NCI-H69 (cell line): ENCODE measurements at places on chromosomes 3 and 15.

GRCh38 chr15:63950911-63951481 is 95.3 kb downstream of the DAPK2 start:
- DNase-seq: no peak

DNA sequence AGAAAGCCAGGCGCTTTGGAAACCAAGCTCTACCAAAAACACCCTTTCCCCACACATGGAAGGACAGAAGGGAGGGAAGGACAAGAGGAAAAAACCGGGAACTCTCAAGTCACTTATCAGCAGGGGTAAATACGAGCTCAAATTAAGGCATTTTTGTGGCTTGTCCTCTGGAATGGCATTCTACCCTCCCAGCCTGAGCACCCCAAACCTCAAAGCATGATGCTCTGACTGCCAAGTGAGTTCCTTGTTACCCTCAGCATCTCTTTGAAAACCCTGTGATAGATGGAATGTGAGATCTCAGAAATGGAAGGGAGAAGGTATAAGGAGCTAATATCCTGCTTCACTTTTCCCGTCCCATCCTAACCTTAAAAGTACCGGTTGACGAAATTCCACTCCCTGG is 8.1 kb upstream of the CSPG5 start:
- no peak for DNase-seq

- DNase-seq: peak; percentile 53
These were observed 111.0 kb upstream of the TRPM1 start for GRCh38 chr15:31212326-31213080.

- DNase-seq: no peak
These were observed 54.2 kb downstream of the NEK10 start for GRCh38 chr3:27315003-27315402.

GRCh38 chr15:92715758-92716157 is 60.2 kb upstream of the FAM174B start:
- no peak for DNase-seq

DNA sequence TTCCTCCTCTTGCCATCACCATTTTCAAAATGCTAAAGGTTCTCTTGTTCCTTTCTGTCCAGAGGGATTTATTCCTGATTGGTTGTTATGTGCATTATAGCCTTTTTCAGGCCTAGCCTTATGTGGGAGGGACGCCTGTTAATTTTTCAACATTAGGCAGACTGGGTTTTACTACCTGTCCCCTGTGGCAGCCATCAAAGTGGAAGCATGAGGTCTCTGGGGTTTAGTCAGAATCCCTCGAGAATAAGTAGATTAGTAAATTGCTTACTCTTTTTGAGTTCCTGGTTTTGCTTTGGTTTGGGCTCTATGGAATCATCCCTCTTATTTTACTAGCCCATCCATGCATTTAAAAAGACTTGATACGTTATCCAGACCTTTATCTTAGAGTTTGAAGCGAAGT is 32.4 kb downstream of the PAK2 start:
- peak; percentile 60 for DNase-seq

DNA sequence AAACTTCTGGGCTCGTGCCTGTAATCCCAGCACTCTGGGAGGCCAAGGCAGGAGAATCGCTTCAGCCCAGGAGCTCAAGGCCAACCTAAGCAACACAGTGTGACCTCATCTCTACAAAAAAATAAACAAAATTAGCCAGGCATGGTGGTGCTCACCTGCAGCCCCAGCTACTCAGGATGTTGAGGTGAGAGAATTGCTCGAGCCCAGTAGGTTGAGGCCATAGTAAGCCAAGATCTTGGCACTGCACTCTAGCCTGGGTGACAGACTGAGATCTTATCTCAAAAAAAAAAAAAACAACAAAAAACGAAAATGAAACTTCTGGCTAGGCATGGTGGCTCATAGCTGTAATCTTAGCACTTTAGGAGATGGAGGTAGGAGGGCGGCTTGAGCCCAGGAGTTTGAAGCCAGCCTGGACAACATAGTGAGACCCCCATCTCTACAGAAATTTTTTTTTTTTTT is 53.7 kb downstream of the PIK3CB start:
- no peak for DNase-seq

- peak; percentile 83 for DNase-seq
These were observed 148.6 kb downstream of the CNTN3 start for GRCh38 chr3:74465715-74466410.

DNA sequence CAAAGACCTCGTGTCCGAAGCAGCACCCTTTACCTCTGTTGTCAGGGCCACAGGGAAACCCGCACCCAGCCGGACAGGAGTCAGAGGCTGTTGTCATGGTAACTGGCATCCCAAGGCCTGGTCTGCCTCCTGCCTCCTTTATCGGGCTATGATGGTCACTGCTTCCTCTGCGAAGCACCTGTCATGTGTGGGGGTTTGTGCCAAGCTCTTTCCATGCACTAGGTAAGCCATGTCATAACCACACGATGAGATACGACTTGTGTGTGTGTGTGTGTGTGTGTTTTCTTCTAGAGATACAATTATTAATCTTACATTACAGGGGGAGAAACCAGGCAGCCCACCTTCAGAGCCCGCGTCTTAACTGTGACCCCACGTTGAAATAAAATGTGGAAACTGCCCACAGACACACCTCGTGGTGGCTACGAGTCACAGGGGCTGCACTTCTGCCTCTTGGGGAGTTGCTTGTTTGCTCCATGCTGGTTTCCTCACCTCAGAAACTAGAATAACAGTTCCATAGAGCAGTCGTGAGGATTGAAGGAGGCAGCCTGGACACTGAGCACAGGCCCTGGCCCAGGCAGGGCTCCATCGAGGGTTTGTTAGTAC is 18.0 kb downstream of the ZDHHC19 start:
- no peak for DNase-seq

GRCh38 chr3:194446172-194446571 is 40.6 kb downstream of the ATP13A3 start:
- no peak for DNase-seq

GRCh38 chr3:171563298-171563697 is 103.1 kb upstream of the TNIK start:
- no peak for DNase-seq

DNA sequence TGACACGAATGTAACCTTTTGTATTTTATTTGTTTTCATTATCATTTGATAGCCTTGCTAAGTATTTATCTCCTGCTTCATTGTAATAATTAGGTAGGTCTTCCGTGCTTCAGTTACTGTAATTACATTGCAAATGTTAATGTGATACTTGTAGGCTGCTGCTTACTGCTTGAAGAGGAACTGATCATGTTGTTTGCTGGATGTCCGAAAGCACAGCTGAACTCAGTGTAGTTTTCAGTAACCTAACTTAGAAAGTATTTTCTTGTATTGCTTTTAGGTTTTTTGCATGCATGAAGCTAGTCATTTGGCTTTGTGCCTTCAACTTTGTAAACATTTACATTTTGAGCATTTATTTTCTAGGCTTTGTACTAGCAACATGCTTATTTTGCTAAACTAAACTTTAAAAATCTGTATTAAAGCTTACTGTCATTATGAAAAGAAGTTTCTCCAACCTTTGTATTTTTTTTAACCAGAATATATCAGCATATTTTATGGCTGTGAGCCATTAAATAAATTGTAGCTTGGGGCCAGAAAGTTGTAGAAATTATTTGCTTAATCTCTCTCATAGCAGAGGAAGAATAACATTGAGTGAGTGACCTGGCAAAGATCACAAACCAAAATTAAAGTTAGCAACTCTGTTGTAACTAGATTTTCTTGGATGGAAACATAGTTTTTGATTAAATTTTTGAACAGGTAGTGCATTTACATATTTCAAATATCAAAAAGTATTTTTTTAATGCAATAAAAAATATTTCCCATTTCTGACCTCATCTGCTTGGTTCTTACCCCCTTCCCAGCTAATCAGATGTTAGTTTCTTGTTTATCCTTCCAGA is 30.7 kb downstream of the SACM1L start:
- DNase-seq: peak; percentile 2

DNA sequence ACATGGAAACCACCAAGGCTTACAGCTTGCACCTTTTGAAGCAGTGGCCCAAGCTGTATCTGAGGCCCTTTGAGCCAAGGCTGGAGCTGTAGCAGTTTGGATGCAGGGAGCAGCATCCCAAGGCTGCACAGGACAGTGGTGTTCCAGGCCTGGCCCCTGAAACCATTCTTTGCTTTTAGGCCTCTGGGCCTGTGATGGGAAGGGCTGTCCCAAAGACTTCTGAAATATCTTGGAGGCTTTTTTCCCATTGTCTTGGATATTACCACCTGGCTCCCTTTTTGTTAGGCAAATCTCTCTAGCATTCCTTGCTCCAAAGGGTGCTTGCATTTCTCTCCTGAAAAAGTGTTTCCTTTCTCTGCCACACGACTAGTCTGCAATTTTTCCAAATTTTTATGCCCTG is 302.8 kb upstream of the MDFIC2 start:
- no peak for DNase-seq

- no peak for DNase-seq
These were observed 7.9 kb upstream of the CAMK1 start for GRCh38 chr3:9777694-9778021.

DNA sequence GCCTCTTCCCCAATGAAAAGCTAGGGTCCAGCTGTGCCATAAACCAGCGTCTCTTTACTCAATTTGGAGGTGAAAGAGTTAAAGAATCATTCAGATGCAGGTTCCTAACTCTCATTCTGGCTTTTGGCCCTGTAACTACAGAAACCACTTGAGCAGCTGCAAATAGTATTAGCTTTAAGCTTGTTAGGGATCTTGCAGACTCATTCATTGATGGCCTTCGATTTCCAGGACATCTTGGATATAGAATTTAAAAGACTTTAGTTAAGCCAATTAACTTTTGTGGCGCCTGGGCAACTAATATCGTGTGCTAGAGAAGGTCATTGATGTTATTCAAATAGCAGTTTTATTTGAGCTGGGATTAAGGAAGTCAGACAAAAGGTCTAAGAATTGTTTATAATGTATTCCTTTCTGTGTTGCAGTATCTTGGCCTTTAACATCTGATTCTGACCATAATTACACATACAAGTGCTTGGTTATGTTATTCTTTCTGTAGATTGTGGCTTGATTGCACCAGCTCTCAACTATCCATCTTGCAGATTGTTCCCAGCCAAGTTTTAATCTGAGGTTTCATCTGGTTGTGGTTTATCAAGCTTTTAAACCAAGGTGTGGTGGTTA is 185.3 kb downstream of the CACNA2D3 start:
- DNase-seq: no peak

- no peak for DNase-seq
These were observed 115.1 kb downstream of the CDIN1 start for GRCh38 chr15:36694574-36694973.

DNA sequence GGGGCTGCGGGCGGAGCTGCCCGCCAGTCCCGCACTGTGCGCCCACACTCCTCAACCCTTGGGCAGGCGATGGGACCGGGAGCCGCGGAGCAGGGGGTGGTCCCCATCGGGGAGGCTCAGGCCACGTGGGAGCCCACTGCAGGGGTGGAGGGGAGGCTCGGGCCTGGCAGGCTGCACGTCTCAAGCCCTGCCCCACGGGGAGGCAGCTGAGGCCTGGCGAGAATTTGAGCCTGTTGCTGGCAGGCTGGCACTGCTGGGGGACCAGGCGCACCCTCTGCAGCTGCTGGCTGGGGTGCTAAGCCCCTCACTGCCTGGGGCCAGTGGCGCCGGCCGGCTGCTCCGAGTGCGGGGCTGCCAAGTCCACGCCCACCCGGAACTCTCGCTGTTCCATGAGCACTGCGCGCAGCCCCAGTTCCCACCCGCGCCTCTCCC is 34.3 kb downstream of the NKIRAS1 start:
- no peak for DNase-seq

DNA sequence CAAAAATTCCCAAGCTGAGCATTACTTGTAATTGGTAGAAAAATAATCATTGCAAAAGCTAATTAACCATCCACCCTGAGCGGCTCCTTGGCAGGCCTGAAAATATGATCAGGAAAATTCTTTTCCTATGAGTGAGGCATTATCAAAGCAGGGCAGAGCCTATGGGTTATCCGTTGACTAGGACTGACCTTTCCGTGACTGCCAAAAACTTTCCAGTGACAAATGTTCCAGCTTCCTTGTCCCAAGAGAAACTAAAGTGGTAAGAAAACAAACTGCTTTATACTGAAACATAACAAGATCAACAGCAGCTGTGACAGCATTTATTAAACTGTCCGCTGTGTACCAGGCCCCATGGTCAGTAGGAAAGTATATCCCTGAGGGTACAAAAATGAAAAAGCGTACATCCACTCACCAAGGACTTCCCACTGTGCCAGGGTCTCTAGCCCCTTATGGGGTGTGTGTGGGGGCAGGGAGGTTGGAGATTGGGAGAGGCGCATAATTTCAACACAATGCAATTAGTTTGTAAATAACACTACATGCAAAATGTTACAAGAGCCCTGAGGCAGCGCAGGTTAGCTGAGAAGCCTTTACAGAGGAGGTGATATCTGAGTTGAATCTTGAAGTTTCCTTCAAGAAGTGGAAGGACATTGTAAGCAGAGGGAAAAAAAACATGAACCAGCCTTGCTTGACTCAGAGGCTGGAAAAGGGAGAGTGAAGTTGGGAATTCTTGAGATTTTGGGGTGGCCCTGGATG is 8.5 kb downstream of the LIPC start:
- DNase-seq: no peak

- DNase-seq: no peak
These were observed 173.5 kb downstream of the TNIK start for GRCh38 chr3:171286580-171287249.

DNA sequence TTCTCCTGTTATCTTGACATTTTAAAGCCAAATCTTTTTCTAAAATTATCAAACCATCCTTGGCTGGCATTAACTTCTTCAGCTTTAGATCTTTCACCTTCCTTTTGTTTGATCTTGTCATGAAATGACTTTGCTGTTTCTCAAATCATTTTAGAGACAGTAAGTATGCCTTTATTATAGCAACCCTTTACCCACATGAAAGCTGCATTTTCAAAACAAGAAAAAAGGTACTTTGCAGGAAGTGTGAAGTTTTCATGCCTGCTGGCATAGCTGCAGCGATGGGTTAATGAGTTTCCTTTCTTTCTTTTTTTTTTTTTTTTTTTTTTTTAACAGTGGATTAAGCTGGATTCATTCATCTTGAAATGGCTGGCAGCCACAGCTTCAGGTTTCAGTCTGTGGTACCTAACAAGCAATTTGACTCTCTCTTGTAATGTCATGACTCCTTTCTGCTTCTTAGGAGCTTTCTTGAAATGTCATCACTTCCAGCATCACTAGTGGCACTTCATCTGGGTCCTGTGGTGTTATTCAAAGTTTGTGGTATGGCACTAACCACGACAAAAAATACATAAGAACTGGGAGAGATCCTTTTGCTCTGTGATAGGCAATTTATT is 18.8 kb downstream of the SLC25A26 start:
- DNase-seq: no peak

GRCh38 chr3:159824333-159824732 is 164.3 kb upstream of the IL12A start:
- DNase-seq: peak; percentile 89

GRCh38 chr3:101163554-101163953 is 156.8 kb downstream of the IMPG2 start:
- no peak for DNase-seq

- no peak for DNase-seq
These were observed 44.4 kb downstream of the PIAS1 start for GRCh38 chr15:68098465-68098864.

GRCh38 chr3:30502742-30503073 is 103.7 kb upstream of the TGFBR2 start:
- DNase-seq: no peak

GRCh38 chr3:4799266-4800256 is 179.7 kb upstream of the BHLHE40 start:
- no peak for DNase-seq

GRCh38 chr3:16146015-16146730 is 28.3 kb upstream of the GALNT15 start:
- no peak for DNase-seq
